Chondrocyte (in vitro differentiated cells): ENCODE measurements at places on chromosomes 12 and 14. TPM values are rescaled to one million over a fixed set of nuclear protein-coding genes. Genes with fewer than 3 reads are reported as not detected.

Gene DDX51
- total RNA-seq: 7.9 to 10.1 TPM (median 9.6 TPM) in 3 replicates

Gene KRT79
- 0.10 to 0.31 TPM (median 0.19 TPM) in 3 replicates for total RNA-seq

Gene LUM
- 462 to 834 TPM (median 481 TPM) in 3 replicates for total RNA-seq

Gene PTPN21
- total RNA-seq: 34.9 to 42.9 TPM (median 40.0 TPM) in 3 replicates

Gene DPPA3
- total RNA-seq: not detected in 3 replicates

Gene PPM1H
- total RNA-seq: 34.3 to 55.9 TPM (median 44.8 TPM) in 3 replicates

Gene SDR9C7
- not detected in 3 replicates for total RNA-seq
